Tongue (tissue), 3 donors: ENCODE measurements at places on chromosomes 1 and 21. TPM values are rescaled to one million over a fixed set of nuclear protein-coding genes. Genes with fewer than 3 reads are reported as not detected.

The SPRR3 gene
- total RNA-seq, result 58.0 TPM

GRCh38 chr1:155086128-155086741 is 7.6 kb downstream of the EFNA3 start:
- peak; percentile 71 for DNase-seq

- DNase-seq, result no peak
Observed at GRCh38 chr1:222697203-222697602, 15.1 kb downstream of the AIDA start.

DNA sequence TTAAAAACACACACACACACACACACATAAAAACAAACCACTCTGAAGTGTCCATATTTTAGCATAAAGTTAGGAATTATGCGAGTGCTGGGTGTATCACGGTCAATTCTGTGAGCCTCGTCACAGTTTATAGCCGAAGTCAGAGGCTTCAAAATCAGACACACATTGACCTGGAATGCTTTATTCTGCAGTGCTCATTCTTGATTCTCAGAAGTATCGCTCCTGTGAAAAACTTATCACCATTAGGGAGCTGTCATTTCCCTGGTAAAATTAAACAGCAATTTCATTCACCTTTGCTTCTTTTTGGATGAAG is 8.7 kb upstream of the IRF2BP2 start:
- no peak for DNase-seq

DNA sequence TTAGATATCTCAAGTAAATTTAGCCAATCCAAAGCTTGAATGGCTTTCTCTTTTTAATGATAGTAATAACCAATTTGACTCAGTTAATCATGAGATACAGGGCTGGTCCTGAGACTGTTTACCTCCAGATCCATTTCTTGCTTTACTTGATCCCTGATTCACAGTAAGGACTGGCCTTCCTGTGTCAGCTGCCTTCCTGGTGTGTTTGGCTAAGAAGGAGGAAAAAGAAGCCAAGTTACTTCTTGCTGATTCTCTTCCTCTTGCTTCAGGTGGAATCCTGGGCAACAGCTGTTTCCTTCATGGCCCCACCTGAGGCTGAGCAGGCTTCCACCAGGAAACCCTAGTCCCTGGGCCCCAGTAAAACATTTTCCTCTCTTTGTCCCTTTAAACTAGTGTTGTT is 14.6 kb upstream of the RC3H1 start:
- no peak for DNase-seq

DNA sequence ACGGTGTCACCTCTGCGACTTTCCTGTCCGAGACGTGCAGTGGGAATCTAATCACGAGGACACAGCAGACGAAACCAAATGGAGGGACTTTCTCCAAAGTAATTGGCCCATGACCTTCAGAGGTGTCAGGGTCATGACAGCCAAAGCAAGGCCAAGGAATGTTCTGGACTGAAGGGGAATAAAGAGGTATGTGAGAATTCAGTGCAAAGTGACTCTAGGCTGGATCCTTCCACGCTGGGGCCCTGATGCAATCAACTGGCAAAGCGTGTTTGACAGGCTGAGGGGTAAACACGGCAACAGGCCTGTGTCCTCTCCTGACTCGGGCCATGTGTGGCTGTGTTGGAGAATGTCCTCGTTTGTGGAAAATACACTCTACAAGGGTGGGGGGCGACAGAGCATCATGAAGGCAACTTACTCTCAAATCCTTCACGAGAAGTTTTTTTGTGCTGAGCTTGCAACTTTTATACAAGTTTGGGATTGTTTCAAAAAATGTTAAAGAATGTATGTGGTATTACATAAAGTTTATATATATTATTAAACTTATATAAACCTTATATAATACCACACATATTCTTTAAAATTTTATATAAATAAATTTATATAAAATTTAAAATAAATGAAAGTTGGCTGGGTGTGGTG is 1.7 kb downstream of the CFAP74 start:
- peak; percentile 25 for DNase-seq

- no peak for DNase-seq
Observed at GRCh38 chr1:179200586-179200985, 28.9 kb downstream of the ABL2 start.

GRCh38 chr1:63828322-63829044 is 54.7 kb downstream of the ROR1 start:
- DNase-seq, result peak; percentile 35
